Naive thymus-derived CD4-positive, alpha-beta T cell (primary cell): ENCODE measurements at places on chromosomes 13 and 19. TPM values are rescaled to one million over a fixed set of nuclear protein-coding genes. Genes with fewer than 3 reads are reported as not detected.

The IGFLR1 gene
- total RNA-seq, result 62.7 and 68.4 TPM in 2 replicates

DNA sequence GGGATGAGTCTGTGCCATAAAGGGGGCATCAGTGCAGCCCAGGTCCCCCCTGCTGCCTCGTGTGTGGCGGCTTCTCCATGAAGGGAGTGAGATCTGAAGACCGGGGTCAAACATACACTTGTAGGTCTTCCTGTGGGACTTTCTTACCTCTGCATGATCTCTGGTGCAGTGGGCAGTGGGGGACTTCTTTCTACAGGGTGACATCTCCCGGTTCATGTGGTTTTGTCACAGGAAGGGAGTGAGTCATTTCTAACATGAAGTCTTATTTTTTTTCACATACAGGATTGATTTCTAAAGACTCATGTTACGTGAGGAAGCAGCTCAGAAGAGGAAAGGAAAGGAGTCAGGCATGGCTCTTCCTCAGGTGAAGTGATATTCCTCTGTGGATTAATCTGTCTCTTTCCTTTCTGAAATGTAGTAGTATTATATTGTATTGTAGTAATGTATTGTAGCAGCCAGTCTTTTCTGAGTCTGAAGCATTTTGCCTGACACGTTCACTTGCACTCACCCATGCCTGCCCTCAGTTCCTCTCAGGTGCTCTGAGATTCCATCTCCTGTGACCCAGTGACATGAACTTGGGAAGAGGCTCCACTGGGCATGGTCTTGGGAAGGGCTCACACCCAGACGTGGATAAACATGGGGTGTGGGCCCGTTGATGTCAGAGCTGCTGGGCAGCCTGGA lies 15.7 kb downstream of the ZNF808 start:
- no peak for DNase-seq

DNA sequence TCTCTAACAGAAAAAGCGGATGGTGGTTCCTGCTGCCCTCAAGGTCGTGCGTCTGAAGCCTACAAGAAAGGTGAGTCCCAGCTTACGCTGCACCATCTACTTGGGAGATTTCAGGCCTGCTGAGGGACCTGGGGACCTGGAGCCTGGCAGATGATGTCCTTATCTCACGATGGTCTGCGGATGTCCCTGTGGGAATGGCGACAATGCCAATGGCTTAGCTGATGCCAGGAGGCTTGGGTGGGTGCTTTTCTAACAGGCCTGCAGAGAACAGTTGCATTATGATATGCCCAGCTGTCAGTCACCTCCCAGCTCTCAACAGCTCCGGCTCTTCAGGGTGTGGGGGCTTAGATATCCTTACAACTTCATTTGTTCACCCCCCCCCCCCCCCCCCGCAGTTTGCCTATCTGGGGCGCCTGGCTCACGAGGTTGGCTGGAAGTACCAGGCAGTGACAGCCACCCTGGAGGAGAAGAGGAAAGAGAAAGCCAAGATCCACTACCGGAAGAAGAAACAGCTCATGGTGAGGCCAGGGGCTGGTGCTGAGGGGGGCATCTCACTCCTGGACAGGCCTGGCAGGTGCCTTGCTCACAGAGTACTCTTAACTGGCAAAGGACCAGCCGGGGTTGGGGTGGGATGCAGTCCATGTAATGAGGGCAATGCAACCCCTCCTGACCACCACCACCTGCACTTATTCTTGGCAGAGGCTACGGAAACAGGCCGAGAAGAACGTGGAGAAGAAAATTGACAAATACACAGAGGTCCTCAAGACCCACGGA lies 3.8 kb downstream of the RPL13A start:
- DNase-seq, result no peak

The TEX26 gene
- not detected for total RNA-seq

- no peak for DNase-seq
These were observed 2436.5 kb downstream of the PCDH9 start for GRCh38 chr13:64793592-64793991.

DNA sequence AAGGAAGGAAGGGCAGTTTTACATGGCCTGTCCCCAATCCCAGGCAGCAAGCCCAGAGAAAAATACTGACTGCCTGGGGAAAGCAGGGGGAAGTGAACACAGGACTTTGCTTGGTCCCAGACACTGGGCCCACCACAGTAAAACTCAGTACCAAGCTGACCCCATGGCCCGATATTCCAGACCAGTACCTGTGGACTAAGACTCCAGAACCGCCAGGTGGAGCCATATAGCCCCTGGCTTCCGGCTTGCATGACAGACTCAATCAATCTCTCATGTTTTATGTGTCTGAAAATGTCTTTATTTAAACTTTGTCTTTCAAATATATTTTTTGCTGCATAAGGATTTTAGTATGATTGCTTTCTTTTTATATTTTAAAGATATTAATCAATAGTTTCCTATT lies 767.9 kb upstream of the SLITRK6 start:
- DNase-seq, result no peak

DNA sequence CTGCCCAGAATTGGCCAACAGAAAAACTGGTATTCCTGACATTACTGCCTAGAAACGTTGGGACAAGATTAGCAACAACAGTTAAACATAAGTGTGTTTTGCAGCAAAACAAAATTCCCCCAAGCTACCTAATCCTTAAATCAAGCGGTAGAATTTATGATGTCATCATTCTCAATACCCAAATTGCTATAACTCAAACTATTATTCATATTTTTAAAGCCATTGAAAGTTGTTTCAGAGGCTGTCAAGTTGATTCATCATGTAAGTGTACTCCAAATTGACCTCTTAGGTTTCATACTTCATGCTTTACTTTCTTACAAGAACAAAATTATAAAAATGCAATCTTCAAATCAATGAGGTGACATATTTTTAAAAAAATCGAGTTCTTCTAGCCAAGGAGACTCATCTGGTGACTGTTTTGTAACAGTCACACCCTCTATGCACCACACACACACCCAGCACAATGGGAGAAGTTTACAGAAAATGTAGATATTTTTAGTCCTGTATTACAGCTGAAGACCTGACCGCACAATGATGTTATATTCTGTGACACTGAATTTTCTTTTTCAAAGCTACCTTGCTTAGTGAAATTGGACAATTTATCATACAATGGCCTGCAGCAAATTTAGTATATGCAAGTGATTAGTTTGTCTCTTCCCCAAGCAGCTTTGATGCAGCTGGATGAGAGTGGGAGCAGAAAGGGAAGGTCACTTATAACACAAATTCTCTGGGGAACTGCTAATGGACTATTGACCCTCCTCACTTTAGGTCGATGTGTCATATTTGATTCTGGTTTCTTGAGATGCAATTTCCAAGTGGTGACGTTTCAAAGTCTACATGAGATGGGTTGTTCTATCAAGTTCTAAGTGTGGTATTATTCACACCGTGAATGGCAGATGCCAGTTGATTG lies 345.3 kb upstream of the OBI1 start:
- no peak for DNase-seq

DNA sequence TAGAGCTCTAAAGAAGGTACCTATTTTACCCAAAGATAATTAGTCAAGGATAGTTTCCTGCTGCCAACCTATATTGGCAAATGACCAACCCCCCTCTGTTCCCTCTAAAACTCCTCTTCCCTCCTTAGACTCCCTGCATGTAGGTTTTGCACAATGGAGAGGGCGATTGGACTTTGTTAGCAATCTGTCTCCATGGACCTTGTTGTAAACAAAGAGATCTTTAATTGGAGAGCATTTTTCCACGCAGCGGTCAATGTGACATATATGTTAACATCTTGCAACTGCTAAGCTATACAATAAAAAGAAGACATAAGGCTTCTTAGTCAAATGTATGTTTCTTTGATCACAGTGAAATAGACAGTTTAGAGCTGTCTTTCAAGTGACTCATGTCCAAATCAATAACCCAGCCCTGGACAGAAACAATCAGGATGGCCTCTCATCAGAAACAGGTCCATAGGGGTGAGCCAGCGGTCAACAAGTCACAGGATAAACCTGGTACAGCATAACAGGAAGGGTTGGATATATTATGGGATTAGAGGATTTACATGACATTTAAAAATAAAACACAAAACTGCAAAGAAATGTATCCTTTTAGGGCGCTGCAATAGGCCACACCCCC lies 69.7 kb upstream of the UBL3 start:
- DNase-seq, result no peak

DNA sequence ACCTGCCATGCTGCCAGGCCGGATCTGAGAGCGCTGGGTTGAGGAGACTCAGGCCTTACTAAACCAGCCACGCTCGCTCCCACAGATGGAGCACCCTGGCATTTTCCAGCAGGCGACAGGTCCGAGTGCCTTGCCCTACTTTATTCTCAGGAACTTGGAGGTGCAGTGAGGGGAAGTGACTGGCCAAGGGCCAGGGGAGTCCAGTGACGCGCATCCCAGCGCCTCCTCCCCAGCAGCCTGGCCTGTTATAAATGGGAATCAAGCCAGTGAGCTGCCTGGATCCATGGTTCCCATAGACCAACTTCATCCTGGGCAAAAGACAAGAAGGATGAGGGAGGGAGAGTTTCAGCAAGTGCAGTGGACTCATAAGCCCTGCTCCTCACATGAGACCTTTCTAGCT lies 35.5 kb downstream of the TMED1 start:
- DNase-seq, result no peak
